Dermis lymphatic vessel endothelial cell (primary cell): ENCODE measurements at places on chromosomes 3 and 15. TPM values are rescaled to one million over a fixed set of nuclear protein-coding genes. Genes with fewer than 3 reads are reported as not detected.

The SLC9C1 gene
- total RNA-seq, result 0.11 and 0.17 TPM in 2 replicates

The EPHA3 gene
- total RNA-seq, result under 0.01 and 0.11 TPM in 2 replicates

The ACP3 gene
- total RNA-seq, result not detected in 2 replicates

The SI gene
- total RNA-seq, result not detected in 2 replicates

The ATP13A5 gene
- not detected in 2 replicates for total RNA-seq

The SCAMP5 gene
- 8.5 and 11.8 TPM in 2 replicates for total RNA-seq

The DGKG gene
- 0.43 and 0.54 TPM in 2 replicates for total RNA-seq

The BCL6 gene
- total RNA-seq, result 1.3 and 2.5 TPM in 2 replicates

The CAMP gene
- not detected in 2 replicates for total RNA-seq

The TNFSF10 gene
- 92.7 and 101 TPM in 2 replicates for total RNA-seq

The KIF15 gene
- total RNA-seq, result 1.8 and 2.2 TPM in 2 replicates

The GOLGA6L7 gene
- total RNA-seq, result not detected in 2 replicates

The ASB7 gene
- 14.8 and 16.3 TPM in 2 replicates for total RNA-seq

The CHST13 gene
- not detected in 2 replicates for total RNA-seq

The GOLGA6L4 gene
- total RNA-seq, result 1.1 and 1.6 TPM in 2 replicates

The PIF1 gene
- total RNA-seq, result 4.8 and 5.2 TPM in 2 replicates

The MNS1 gene
- under 0.01 and 0.09 TPM in 2 replicates for total RNA-seq

The ADAM10 gene
- total RNA-seq, result 262 and 277 TPM in 2 replicates

The MOBP gene
- under 0.01 TPM in 1 of 2 replicates, not detected in the other for total RNA-seq

The ALDH1L1 gene
- 0.09 TPM in 1 of 2 replicates, not detected in the other for total RNA-seq

The CGNL1 gene
- total RNA-seq, result 37.0 and 38.2 TPM in 2 replicates

The C15orf40 gene
- 8.3 and 21.1 TPM in 2 replicates for total RNA-seq

The TRIM71 gene
- not detected in 2 replicates for total RNA-seq

The KNL1 gene
- total RNA-seq, result 3.7 and 4.5 TPM in 2 replicates

The TXNRD3 gene
- 11.1 and 16.2 TPM in 2 replicates for total RNA-seq

The LMAN1L gene
- not detected in 2 replicates for total RNA-seq

The CCR3 gene
- not detected in 2 replicates for total RNA-seq

The DCP1A gene
- 12.2 and 16.7 TPM in 2 replicates for total RNA-seq

The SMAD6 gene
- total RNA-seq, result 11.6 and 19.9 TPM in 2 replicates

The MAGEL2 gene
- under 0.01 TPM in 2 replicates for total RNA-seq

The FGF7 gene
- 0.11 and 0.17 TPM in 2 replicates for total RNA-seq

The TMIE gene
- total RNA-seq, result 0.09 TPM in 1 of 2 replicates, not detected in the other

The SMAD3 gene
- total RNA-seq, result 6.1 and 9.2 TPM in 2 replicates

The RAB7A gene
- total RNA-seq, result 33.3 and 43.5 TPM in 2 replicates

The CSK gene
- total RNA-seq, result 21.7 and 30.5 TPM in 2 replicates

The LTF gene
- total RNA-seq, result under 0.01 and 0.26 TPM in 2 replicates

The IL17RB gene
- total RNA-seq, result under 0.01 TPM in 1 of 2 replicates, not detected in the other

The CFAP44 gene
- total RNA-seq, result 0.43 and 2.9 TPM in 2 replicates

The SLC2A2 gene
- not detected in 2 replicates for total RNA-seq

The KNG1 gene
- not detected in 2 replicates for total RNA-seq

The HYKK gene
- total RNA-seq, result 1.3 and 1.6 TPM in 2 replicates

The AGBL1 gene
- total RNA-seq, result not detected in 2 replicates

The ISLR2 gene
- 0.09 and 0.11 TPM in 2 replicates for total RNA-seq

The EFCAB12 gene
- total RNA-seq, result under 0.01 and 0.11 TPM in 2 replicates

The CD200 gene
- 4.7 and 6.7 TPM in 2 replicates for total RNA-seq

The STAC gene
- 0.22 and 0.52 TPM in 2 replicates for total RNA-seq

The GDPGP1 gene
- total RNA-seq, result 7.4 and 9.4 TPM in 2 replicates

The MGLL gene
- total RNA-seq, result 19.6 and 26.5 TPM in 2 replicates

The SCN11A gene
- under 0.01 and 0.09 TPM in 2 replicates for total RNA-seq

The P2RY13 gene
- not detected in 2 replicates for total RNA-seq

The MANF gene
- 128 and 139 TPM in 2 replicates for total RNA-seq

The C3orf20 gene
- total RNA-seq, result under 0.01 TPM in 2 replicates
